ENCODE measurements at places on chromosomes 6 and 20.
A peak's percentile ranks its signal among the peaks of the same experiment; 100 is the strongest.

DNA sequence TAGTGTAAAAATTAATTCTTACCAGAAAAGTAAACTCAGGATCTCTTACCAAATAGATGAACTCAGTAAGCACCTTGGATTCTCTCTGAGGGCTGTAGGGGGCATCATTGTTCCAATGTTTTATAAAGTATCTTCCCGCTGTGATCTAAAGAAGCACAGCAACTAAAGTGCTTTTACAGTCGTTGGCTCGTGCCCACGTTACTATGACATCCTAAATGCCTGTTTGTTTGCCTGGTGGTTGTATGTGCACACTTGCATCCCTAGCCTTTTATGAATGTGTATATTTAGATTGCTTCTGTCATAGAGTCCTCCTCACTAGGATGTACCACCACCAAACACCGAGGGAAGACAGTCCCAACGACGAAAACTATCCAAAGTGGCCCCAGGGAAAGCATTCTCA, 34.5 kb downstream of the SLX4IP start:
- DNase-seq = no peak

- no peak for DNase-seq
Observed at GRCh38 chr6:111724039-111724438, 118.4 kb upstream of the TRAF3IP2 start.

- no peak for DNase-seq
Observed at GRCh38 chr20:33630507-33630906, 31.6 kb upstream of the C20orf144 start.

GRCh38 chr6:121330516-121330915, 3.8 kb downstream of the TBC1D32 start:
- no peak for DNase-seq

DNA sequence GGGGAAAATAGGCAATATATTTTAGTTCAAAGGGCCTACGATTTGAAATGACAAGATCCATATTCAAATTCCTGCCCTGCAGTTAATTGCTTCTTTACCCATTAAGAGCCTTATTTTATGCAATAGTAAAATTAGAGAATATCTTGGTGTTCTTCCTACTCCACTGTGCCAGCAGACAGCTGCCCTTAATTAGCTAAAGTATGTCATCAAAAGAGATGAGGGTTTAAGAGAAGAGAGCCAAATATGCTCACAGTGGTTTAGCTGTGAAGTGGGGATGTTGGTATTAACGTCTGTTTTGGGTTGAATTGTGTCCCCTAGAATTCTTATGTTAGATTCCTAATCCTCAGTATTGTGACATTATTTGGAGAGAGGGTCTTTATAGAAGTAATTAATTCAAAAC, 148.1 kb downstream of the MOXD1 start:
- DNase-seq = no peak

DNA sequence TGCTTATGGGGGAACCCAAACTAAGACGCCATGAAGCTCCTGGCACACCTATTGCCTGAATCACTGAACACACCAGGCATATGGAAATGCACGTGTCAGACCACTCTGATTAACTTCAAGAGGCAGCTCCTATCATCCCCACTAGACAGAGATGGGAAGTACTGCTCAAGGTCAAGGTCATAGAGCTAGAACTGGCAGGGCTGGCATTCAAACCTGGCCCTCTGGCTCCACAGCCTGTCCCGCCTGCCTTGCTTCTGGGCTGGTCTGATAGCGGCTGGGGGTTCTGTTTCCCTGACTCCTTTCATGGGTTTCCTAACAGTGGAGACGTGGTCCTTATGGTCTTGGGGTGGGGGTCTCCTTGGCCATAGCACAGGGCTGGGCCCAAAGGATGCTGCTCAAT, 22.6 kb upstream of the DSN1 start:
- no peak for DNase-seq

DNA sequence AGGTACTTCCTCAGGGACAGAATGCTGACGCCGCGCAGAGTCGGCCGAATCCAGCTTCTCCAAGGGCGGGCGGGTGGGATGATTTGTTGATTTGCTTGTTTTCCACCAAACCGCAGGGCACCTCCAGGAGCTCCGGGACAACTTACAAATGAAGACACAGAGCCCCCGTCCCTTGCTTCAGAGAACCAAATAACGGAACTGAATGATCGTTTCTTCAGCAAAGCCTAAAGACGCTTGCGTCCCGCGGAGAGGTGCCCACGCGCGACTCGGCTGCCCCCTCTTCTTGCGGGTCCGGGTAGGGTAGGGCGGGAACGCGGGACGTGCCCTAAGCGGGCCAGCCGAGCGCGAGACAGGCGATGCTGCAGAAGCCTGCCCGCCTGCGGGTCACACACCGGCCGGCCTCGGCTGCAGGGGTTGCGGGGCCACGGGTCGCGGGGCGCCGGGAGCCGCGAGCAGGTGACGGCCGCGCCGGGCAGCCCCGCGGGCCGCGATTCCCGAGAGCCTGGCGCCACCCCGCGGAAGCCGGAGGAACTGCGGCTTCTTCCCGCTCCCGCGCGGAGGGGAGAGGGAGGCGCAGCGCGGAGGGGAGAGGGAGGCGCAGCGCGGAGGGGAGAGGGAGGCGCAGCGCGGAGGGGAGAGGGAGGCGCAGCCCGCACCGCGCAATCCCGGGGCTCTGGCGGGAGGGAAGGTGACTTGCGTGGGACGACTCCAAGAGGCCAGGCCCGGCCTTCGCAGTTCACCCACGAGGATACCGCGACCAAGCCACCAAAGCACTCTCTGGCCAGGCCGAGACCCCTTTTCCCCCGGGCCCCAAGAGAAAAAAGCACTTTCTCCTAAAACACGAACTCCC, 7.7 kb upstream of the FOXF2 start:
- peak; percentile 66 for DNase-seq

GRCh38 chr20:23404196-23404595, 17.1 kb downstream of the NAPB start:
- no peak for DNase-seq

DNA sequence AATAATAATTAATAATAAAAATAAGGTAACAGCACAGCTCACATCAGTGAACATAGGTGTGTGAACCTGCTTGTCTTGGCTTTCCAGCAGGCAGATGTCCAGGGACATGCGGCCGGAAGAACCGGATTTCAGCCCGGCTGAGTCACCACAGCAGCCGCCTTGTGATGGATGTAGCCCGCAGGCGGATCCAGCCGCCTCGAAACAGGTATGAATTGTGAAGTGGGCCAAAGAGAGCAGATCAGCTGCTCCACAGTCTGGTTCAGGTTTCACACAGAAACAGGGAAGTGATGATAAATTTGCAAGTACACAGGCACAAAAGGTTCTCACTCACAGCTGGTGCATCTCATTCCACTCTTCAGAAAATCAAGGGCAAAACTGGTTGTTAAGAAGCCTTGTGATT, 55.1 kb downstream of the ID4 start:
- no peak for DNase-seq

DNA sequence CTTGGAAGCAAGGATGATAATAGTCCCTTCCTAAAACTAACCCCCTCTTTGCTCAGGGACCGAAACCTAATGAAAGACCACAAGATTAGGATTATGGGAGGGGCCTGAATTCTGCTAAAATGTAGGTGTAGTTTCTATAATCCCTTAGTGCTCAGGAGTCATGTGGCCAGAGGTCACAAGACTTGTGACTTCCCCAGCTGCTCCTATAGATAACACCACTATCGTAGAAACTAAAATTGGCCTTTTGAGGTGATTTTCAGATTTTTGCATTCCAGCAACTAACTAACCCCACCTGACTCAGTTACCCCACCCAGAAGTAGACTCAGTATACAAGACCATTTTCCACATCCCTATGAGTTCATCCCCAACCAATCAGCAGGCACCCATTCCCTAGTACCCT, 42.1 kb downstream of the MDN1 start:
- no peak for DNase-seq

DNA sequence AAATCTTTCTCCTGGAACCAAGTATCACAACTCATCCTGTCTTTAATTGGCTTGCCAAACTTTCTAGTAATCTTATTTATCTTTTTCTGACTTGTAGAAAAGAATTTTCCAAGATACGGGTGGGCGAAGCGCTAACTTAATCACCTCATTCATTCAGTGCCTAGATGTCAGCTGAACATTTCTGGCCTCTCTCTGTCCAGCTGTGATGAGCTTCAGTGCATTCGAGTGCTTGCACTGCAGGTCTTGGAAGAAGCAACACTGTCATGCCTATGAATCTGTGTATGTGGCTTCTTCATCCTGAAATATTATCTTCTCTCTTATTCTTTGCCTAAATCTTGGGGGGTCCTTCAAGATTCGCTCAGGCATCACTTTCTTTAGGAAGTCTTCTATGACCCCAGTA, 16.3 kb upstream of the ENPP1 start:
- no peak for DNase-seq

DNA sequence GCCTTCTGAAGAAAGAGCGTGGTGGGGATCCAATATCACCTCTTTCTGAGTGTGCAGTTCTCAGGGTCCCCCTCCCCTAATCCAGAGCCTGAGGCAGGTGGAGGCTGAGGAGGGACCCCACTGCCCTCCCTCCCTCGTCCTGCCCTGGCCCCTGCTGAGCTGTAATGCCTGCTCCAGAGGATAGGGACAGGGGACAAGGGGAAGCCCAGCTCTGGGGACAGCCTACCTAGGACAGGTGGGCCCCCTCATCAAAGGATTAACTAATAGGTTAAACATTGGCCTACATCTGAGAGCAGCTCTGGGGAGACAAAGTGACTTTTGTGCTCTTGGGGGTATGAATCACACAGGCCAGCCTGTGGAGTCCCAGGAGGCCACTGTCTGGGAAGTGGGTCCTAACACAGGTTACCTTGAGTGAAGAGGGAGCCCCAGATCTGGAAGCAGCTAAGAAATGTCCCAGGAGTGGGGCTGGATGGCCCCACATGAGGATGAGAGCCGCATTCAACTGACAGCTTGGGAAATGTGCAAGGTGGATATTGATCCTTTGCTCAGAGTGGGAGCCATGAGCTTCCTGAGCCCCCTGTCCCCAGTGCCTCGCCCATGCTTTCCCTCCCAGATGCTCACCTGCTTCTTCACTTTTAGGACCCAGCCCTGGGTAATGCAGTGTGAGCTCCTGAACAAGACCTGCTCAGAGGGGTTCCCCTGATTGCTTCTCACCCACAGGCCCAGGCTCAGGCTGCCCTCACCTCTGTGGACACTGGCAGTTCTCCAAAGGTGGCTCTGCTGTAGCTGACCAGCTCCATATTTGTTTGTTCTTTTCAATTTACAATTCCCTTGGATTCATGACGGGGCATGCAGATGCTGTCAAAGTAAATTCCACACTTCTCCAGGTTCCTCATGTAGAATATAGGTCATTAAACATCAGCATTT, 17.8 kb upstream of the CST9L start:
- no peak for DNase-seq

- no peak for DNase-seq
Observed at GRCh38 chr6:89290401-89291155, 24.5 kb downstream of the GABRR2 start.

- no peak for DNase-seq
Observed at GRCh38 chr6:7561153-7561964, 19.9 kb downstream of the DSP start.

GRCh38 chr20:32535316-32535952, 49.7 kb downstream of the NOL4L start:
- no peak for DNase-seq

GRCh38 chr6:167209577-167209975, 51.8 kb upstream of the GPR31 start:
- DNase-seq = no peak

DNA sequence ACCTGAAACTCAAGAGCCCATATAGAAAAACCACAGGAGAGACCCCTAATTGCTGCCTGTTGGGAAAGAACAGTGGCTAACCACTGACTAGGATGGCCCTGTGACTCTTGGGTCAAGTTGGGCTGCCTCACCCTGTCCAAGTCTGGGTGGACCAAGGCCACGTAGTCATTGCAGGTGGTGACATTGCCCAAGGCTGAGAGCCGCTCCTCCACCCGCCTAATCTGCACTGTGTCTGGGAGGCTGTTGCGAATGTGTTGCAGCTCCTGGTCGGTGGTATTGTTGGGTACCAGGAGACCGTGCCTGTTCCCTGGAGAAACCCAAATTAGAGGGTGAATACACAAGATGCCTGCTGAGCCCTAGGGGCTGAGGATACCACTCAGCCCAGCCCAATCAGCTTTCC, 2.6 kb upstream of the MMP24OS start:
- DNase-seq = no peak

GRCh38 chr6:45668705-45669104, 291.0 kb upstream of the SUPT3H start:
- DNase-seq = no peak

- DNase-seq = no peak
Observed at GRCh38 chr6:167793421-167793820, 33.3 kb upstream of the AFDN start.

DNA sequence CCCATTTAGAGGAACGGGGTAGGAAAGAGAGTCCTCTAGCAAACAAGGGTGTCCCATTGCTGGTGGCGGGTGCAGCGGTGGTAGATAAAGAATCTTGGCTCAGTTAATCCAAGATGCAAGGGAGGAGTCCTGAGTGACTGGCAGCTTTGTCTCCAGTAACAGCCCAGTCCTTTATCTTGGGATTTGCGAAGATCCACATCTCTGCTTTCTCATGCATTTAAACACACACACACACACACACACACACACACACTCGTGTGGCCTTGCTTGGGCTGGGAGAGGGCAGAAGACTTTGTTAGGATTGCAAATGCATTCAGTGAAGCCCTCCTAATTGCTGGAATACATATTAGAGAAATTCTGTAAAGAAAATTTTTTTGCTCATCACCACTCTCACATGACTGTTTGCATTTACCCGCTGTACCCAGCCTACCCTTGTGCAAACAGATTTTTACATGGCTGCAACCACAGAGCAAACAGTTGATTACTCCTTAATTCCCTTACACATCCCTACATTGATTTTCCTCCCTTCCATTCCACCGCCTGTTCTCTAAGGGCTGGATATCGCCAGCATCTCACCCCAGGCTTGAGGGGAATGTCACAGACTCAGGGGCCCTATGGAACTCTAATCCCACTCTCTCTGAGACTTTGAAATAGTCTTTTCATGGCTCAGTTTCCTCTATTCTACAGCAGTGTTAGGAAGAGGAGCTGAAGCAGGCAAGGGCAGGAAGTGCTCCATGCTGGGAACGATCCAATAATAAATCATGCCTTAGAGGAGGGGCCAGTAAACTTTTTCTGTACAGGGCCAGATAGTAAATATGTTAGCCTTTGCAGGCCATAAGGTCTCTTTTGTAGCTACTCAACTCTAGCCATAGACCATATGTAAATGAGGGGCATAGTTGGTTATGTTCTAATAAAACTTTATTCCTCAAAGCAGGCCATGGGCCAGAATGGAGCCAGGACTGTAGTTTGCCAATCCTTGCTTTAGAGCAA, 3.5 kb downstream of the C6orf132 start:
- no peak for DNase-seq

GRCh38 chr6:143940011-143940597, 68.0 kb downstream of the PLAGL1 start:
- DNase-seq = peak; percentile 17

GRCh38 chr6:14305131-14305530, 187.6 kb downstream of the CD83 start:
- no peak for DNase-seq
